ENCODE measurements at places on chromosomes 2 and 18.
A peak's percentile ranks its signal among the peaks of the same experiment; 100 is the strongest.

DNA sequence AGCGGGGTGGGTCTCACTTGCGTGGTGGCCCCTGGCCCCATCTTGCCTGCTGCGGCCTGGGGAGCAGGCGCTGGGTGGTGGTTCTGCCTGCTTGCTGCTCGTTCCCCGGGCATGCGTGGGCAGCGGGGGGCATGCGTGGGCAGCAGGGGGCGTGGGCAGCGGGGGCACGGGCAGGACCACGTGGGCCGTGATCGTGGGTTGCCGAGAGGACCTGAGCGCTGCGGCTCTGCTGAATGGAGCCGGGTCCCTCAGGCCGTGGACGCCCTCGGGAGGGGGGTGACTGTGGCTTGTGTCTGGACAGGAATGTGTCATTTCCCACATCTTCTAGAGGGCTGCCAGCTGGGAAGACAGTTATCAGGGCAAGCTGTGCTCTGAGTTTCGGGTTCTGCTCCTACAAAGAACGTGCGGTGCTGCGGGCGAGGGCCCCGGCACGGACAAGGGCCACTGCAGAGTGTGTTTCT is 8.3 kb upstream of the GAL3ST2 start:
- DNase-seq, result no peak

- peak; percentile 59 for DNase-seq
These were observed 9.7 kb downstream of the SNED1 start for GRCh38 chr2:241007880-241008710.

- no peak for DNase-seq
These were observed 19.6 kb upstream of the REV1 start for GRCh38 chr2:99509387-99509786.

- DNase-seq, result no peak
These were observed 133.6 kb downstream of the PRPF40A start for GRCh38 chr2:152583512-152584229.

DNA sequence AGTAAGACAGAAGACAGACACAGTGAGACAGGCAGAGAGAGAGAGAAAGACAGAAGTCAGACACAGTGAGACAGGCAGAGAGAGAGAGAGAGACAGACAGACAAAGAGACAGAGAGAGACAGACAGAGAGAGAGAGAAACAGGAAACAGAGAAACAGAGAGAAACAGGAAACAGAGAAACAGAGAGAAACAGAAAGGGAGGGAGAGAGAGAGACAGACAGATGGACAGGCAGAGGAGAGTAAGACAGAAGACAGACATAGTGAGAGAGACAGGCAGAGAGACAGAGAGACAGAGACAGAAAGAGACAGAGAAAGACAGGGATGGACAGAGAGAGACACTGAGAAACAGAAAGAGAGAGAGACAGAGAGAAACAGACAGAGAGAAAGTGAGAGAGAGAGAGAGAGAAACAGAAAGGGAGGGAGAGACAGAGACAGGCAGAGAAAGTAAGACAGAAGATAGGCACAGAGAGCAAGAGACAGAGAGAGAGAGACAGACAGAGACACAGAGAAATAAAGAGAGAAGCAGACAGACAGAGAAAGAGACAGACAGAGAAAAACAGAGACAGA is 109.3 kb upstream of the ANKRD30BL start:
- DNase-seq, result no peak

GRCh38 chr2:171086352-171087290 is 74.1 kb downstream of the TLK1 start:
- no peak for DNase-seq

- DNase-seq, result no peak
These were observed 2.2 kb downstream of the IMPACT start for GRCh38 chr18:24428709-24429108.

DNA sequence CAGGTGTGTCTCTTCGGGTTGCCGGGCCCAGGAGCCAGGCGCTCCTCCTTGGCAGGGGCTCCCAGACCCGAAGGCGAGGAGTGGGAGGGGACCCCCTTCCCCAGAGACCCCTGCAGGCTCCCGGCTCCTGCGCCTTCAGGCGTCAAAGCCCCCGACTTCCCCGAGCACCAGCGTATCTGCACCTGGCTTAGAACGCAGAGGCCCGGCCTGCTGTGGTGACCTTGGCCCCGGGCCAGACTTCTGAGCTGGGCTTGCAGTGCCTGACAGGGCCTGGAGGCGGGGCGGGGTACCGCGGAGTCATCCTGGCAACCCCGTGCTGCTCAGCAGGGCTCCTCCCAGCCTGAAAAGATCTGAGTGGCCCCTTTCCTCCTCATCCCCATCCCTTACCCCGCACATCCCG is 27.0 kb downstream of the SKA1 start:
- DNase-seq, result peak; percentile 49

GRCh38 chr2:36178384-36178783 is 177.2 kb upstream of the CRIM1 start:
- DNase-seq, result no peak

Measured in left ventricle myocardium inferior (tissue), 1 donor.